Stimulated activated CD4-positive, alpha-beta T cell treated with anti-CD3 and anti-CD28 coated beads, Interleukin-1b, Interleukin-23, amount 100 ng/mL, for 4 hours (primary cell): ENCODE measurements at places on chromosomes 6 and 20.

DNA sequence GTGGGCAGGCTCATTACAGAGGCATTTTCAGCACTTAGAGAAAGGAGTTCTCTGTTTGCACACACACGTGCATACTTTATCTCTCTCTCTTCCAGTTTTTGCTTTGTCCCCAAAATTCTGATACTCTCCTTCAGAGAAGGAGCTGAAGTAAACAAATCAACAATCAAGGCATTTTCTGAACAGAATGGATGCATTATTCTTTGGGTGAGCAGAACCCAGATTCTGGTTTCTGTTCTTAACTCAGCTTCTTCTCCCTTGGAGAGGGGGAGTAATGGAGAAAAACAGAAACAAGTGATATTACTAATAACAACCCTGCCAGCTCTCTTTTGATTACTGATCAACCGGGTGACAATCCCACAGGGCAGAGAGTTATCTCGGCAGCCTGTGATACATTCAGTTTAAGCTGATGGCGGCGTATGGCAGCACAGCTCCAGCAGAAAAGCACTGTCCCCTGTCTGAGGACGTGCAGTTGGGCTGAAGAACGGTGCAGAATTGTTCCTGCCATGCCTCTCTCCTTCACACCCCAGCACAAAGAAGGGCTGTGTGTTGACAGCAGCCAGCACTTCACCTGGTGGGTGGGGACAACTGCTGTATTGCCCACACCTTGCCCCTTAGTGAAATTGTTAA, 47.3 kb upstream of the SASH1 start:
- no peak for DNase-seq

DNA sequence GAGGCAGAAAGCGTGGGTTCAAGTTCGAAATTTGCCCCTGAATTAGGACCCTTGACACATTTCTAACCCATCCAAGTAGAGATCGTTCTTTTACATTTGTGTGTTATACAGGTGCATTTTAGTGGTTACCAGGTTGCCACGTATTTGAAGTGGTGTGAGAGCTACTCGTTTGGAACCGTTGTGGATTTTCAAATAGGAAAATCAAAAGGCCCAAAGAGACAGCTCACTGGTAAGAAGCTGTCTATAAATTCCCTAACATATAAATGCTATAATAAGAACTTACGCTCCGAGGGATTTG, 1.6 kb upstream of the REV3L start:
- DNase-seq = no peak

DNA sequence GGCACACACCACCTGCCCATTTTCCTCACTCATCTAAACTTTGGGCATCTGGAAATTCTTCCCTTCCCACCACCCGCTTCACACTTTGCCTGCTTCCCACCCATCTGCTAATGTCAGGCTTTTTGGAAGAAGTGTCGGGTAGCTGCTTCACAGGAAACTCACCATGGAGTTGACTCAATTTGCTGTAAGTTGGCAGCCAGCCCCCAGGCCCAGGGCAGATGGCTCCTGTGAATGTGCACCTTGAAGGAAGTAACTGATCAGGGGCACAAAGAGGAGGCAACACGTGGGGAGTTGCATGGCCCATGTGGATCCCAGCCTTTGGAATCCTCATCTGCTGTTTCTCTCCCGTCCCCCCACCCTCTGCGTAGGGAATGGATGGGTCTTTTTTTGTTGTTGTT, 87.3 kb downstream of the PPP1R14C start:
- DNase-seq = no peak

DNA sequence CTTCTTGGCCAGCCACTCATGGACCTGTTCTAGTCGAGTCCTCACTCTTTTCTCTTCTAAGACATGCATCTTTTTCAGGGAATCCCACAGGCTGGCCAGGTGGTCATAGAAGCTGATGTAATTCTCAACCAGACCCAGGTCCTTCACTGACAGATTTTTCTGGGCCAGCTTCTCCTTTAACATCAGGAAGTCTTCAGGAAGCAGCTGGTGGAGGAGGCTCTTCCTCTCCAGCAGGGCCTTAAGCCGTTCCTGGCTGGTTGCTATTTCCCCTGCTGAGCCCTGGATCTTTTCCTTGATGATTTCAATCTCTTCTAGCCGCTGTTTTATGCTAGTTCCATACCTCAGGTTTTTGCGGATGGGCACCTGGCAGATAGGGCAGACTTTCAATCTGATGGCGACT, 28.6 kb downstream of the DDX27 start:
- no peak for DNase-seq

GRCh38 chr6:129994410-129994809, 24.0 kb upstream of the L3MBTL3 start:
- DNase-seq = no peak

- DNase-seq = no peak
Observed at GRCh38 chr6:155417454-155417853, 38.2 kb downstream of the NOX3 start.

DNA sequence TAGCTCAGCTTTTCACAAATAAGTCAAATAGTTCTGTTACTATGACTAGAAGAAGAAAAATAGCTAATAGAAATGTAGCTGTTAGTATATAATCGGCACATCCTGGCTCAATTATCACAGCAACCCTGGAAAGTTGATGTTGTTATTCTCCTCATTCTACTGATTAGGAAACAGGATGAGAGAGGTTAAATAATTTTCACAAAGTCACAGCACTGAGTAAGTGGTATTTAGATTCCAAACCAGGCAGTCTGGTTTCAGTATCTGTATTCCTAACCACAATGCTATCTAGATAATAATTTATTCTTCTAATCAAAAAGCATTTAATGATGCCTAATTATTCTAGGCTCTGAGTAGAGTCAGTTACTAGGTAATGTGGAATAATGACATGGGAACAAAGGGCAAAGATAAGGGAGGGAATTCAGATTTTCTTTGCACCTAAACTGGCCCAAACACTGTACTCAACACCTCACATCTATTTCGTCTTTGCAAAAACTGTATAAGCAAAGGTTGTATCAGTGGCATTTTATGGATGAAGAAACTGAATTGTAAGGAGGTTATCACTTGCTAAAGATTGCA, 51.3 kb downstream of the PDE7B start:
- DNase-seq = no peak

GRCh38 chr6:136173519-136174507, 76.3 kb downstream of the MTFR2 start:
- no peak for DNase-seq

DNA sequence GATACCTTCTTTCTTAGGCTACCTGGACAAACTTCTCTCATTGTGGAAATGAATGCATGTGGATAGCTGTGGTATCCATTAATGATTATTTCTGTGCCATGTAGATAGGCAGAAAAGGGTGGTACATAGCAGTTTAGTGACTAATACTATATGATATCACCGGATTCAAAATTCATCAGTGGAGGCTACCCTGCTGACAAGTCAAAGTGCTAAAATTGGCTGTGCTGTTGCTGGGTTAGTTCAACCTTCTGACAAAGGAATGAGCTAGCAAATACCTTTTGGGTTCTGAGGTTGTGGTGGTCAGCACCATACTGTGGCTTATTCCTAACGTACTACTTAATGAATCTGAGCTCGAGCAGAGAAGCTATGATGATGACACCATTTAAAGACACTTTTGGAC, 109.1 kb downstream of the TFAP2B start:
- DNase-seq = no peak

GRCh38 chr6:15350386-15351083, 104.7 kb downstream of the JARID2 start:
- no peak for DNase-seq

GRCh38 chr6:126803769-126804168, 314.7 kb upstream of the RSPO3 start:
- DNase-seq = no peak

DNA sequence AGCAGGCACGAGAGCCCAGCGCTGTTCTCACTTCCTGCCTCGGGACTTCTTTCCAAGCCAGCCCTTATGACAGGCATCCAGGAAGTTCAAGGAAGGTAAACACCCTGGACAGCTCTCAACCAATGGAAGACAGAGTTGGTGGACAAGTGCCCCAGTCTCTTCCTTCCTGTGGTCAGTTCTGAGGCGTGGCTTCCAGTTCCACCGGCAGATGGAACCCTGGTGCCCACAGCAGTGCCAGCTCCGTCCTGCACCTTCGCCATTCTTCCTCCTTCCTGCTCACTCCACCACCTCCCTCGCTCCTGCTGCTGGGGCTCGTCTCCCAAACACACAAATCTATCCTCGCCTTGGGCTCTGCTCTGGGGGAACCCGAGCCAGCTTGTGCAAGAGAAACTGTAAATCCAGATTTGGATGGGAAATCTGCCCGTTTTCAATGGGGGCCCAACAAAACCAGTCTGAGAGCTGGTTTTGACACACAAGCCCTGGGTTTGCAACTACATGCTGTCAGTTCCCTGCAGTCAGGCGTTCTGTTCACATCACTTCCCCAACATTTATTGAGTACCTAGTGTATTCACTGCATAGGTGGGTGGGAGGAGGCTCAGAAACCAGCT, 162.7 kb downstream of the GRM4 start:
- DNase-seq = no peak

- DNase-seq = no peak
Observed at GRCh38 chr6:164911873-164912580, 397.4 kb downstream of the C6orf118 start.

GRCh38 chr20:50848846-50849673, 54.2 kb downstream of the BCAS4 start:
- DNase-seq = no peak

DNA sequence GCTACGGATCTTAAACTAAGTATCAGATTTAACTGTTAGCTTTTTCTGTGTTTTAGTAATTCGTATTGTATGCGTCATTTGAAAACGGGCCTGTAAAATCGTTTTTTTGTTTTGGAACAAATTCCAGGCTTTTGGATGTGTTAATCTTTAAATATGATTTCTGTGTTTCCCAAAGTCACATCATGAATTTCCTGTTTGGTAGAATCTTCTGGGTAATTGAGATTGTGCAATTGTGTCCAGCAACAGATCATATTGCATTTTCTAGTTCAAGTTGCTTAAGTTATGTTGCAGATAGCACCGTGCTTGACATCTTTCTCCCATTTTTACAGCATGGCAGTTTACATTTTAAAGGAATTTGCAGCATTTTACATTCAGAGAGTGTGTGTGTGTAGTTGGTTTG, 1.9 kb downstream of the MAPK14 start:
- no peak for DNase-seq

DNA sequence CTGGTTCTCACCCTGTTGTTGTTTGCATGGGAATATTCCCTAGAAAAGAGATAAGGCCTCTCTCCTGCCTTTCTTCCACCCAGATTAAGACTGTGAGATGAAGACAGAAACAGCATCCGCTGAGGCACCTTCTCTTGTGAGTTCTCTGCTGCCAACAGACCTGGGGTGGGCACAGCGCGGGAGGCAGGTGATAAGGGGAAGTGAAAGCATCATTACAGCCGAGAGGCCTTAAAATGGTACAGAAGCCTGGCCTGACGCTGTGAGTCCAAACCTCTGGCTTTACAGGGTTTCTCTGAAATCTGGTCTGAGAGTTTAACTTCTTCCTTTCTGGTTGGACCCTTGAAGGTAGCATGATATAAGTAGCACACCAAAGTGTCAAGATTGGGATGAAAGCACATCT, 21.0 kb upstream of the IYD start:
- no peak for DNase-seq

DNA sequence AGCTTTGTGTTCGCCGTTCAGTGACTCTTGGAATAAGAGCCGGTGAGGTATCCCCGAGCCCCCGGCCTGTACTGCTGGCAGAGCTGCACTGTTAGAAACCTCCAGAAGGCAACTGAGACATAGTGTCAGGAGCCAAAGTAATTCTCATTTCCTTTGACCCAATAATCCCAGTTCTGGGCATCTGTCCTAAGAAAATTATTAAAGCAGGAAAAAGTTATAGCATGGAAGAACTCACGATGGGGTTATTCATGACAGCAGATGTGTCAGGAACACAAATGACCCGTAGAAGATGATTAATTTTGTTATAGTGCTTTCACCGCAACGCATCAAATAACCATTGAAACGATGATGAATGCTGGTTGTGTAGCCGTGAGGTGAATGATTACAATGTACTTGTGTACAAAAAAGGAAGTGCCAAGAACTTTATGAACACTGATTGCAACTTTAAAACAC, 20.3 kb downstream of the CYP21A2 start:
- no peak for DNase-seq

- DNase-seq = no peak
Observed at GRCh38 chr6:149127212-149127611, 190.3 kb upstream of the TAB2 start.

- no peak for DNase-seq
Observed at GRCh38 chr6:150588888-150589499, 10.7 kb upstream of the PLEKHG1 start.

GRCh38 chr20:63175038-63175895, 40.7 kb downstream of the YTHDF1 start:
- no peak for DNase-seq

- no peak for DNase-seq
Observed at GRCh38 chr6:37126961-37127616, 42.9 kb upstream of the PIM1 start.
